ENCODE measurements at places on chromosomes 7 and 10.

DNA sequence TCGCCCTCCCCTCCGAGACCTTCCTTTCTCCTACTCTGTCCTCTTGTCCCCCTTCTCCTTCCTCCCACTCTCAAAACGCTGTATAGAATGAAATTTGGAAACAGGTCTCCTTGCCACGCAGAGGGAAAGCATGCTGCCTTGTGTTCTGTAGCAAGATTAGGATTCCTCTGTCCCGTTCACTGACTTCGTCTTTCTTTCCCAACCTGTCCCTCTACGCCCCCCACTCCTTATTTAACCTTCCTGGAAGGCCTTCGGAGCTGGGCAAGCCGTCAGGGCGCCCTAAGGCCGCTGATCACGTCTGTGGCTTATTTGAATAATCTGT is 1.3 kb downstream of the HOXA9 start:
- DNase-seq: no peak

DNA sequence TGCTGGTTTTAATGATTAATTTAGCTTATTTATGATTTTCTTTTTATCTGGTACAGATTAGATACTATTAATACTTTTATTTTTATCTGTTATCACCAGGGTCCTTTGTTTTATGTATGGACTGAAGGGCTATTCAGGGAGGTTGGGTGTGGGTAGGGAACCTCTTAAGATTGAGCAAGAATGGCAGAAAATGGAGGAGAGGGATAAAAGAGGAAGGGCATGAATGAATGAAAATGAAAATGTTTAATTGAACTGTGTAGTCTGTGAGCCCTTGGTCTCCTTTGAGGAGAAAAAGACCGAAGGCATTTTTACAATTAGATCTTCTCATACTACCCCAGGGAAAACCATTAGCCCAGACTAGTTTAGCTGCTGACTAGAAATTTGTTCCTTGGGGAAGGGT is 93.1 kb downstream of the CDK14 start:
- DNase-seq: no peak

GRCh38 chr7:20374399-20374798 is 43.7 kb downstream of the ITGB8 start:
- no peak for DNase-seq

DNA sequence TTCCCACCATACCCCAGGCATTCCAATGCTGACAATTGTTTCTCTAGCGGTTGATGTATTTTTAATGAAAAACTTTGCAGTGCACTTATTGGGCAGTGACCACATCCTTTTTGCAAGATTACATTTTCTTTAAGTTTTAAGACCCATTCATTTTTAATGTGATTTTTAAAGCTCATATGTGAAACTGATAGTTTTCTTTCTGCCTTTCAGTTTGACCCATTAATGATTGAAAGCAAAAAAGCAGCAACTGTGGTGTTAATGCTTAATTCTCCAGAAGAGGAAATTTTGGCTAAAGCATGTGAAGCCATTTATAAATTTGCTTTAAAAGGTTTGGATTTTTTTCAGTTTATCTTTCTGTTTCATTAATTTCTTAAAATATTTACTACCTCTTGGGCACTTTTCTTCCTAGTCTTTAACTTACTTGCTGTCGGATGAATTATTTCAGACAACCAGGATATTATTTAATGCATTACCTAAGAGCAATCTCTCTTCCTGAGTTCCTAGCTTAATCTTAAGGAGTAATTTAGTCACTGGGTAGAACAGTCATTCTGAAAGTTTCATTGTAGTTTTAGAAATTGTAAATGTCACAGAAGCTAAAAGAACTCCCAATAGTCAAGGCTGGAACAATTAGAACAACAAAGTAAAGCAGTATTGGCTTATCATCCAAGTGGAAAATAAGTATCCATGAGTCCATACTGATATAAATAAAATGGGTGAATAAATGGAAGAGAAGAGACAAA is 18.3 kb downstream of the ARMC3 start:
- DNase-seq: no peak

DNA sequence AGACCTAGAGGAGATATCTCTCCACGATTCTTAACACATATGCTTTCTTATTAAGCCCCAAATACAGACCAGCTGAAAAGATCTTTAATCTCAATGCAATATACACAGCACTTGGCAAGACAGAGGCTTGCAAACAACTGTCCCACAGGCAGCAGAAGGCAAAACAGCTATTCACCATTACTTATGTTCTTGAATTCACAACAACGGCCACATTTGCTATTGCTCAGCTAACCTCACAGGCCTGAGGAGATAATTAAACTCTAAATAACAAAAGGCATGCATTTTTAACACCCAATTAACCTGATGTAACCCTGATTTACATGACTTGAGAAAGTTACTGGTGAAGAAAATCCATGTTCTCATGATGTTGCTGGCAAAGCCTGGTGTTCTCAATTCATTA is 216.4 kb downstream of the CRPPA start:
- DNase-seq: no peak

- no peak for DNase-seq
Measured at GRCh38 chr10:23343591-23344240, 881 bp downstream of the C10orf67 start.
